ENCODE measurements at places on chromosomes 3 and 15.
A peak's percentile ranks its signal among the peaks of the same experiment; 100 is the strongest.

- DNase-seq, result no peak
These were observed 9.1 kb upstream of the MFSD1 start for GRCh38 chr3:158792709-158793108.

GRCh38 chr3:15861163-15861562, 63.4 kb upstream of the ANKRD28 start:
- no peak for DNase-seq

DNA sequence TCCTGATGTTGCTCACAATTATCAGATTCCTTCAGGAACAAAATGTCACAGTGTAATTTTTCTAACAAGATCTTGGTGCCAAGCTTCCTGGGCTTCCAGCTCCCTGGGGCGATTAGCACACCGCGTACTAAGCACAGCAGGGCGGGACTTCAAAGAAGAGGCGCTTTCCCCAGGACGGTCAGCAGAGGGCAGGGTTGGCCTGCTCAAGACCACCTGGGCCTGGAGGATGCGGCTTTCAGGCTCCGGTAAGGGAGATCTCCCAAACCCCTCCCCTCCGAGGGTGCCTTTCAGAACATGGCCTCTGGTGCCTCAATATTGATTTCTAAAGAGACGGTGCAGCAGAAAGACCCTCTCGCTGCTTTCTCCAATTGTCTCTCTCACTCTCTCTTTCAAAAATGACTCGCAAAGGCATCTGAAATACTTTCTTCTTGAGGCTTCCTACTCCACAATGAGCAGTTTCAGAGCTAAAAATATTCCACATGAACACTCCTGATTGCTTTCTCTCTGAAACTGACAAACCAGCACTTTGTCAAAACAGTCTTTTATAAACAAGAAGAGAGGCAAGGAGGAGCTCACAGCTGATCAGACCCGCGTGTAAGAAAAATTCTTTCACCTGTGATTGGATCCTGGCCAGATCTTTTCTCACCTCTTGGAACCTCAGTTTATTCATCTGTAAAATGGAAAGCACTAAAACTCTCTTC, 154.0 kb downstream of the ADAMTS9 start:
- DNase-seq, result peak; percentile 72

DNA sequence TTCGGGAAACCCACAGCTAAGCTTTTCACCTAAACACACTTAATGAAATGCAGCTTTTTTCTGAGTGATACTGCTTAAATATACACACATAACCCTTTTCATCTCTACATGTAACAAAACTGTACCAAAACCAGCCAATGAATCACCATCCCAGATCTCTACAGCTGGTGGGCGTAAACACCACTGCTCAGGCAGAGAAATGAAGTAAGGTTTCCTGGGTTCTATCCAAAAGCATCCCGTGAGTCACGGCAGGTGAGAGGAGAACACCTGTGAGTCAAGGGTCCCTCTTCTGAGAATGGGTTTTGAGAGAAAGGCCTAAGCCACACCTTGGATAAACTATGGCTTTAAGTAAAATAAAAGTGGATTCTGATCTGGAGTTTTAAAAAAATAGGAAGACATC, 2.6 kb downstream of the CLDN1 start:
- DNase-seq, result peak; percentile 58

DNA sequence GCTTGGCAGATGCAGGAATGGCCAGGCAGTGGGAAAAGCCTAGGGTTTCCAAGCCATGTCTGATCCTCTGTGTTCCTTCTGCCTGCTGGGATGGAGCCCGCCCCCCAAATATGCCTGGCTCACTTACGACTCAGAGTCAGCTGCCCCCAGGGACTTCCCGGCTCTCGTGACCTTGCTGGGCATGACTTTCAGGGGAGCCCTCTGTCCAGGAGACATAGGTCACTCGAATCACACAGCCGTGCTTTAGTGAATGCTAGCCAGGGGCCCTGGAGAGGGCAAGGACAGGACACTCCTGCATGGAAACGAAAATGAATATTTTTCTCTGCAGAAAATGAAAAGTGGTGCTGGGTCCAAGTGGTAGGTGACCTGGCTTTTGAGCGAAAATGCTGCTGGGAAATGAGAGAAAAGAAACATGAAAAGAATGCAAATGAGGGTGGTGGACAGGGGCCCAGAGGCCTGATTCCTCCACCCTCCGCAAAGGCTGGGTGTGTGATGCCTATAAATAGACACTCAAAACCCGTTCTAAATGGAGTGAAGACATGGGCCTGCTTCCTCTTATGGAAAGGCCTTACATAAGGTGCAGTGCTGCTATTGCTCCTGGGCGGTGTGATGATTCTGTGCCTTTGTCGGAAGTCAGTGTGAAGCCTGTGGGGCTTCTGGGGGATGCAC, 107.4 kb downstream of the APBA2 start:
- no peak for DNase-seq

DNA sequence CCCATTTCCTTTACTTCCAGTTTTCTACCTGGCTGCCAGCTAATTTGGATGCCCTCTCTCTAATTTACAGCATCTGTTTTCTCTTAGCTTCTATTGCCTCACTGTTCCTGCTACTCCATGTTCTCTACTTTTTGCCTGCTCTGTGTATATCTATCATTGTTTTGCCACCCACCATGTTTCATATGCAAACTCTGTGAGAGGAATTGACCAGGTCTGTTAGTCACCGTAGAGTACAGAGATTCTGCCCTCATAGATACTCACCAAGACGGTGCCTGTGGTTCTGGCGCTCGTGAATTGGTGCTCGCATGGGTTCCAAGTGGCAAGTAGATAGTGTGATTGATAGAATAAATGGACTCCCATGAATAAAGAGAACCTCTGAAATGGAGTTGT, 288.8 kb downstream of the CNTN6 start:
- DNase-seq, result no peak
